ENCODE measurements at places on chromosomes 6 and 20.

- no peak for DNase-seq
Measured at GRCh38 chr20:14644306-14645097, 307.1 kb upstream of the FLRT3 start.

DNA sequence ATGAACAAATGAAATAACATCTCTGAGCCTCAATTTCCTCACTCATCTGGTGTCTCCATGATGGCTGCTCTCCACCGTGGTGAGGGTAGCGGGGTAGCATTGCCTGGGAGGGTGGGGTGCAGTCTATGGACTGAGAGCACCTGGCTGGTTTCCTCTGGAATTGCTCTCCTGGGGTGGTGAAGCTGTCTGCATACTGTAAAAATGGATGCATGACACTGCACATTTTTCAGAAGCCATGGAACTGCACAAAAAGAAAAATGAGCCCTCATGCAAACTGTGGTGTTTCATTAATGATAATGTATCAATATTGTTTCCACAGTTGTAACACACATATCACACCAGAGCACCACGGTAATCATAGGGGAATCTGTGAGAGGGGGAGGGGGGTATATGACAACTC lies 12.1 kb upstream of the ITPR3 start:
- no peak for DNase-seq

GRCh38 chr6:15312500-15312899 lies 66.6 kb downstream of the JARID2 start:
- no peak for DNase-seq

- no peak for DNase-seq
Measured at GRCh38 chr6:106253731-106254130, 71.8 kb downstream of the ATG5 start.

DNA sequence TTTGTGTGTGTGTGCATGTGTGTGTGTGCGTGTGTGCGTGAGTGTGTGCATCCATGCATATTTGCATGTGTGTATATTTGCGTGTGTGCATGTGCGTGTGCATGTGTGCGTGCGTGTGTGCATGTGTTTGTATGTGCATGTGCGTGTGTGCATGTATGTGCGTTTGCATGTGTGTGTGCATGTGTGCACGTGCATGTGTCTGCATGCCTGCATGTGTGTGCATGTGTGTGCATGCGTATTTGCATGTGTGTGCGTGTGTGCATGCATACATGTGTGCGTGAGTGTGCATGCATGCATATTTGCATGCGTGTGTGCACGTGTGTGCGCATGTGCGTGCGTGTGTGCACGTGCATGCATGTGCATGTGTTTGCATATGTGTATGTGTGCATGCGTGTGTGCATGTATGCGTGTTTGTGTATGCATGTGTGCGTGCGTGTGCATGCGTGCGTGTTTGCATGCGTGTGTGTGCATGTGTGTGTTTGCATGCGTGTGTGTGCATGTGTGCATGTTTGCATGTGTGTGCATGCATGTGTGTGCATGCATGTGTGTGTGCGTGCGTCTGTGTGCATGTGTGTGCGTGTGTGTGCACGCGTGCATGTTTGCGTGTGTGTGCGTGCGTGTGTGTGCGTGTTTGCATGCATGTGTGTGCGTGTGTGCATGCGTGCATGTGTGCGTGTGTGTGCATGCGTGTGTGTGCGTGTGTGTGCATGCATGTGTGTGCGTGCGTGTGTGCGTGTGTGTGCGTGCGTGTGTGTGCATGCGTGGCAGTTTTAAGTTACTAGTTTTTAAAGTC lies 57.7 kb upstream of the SMOC2 start:
- DNase-seq, result no peak

DNA sequence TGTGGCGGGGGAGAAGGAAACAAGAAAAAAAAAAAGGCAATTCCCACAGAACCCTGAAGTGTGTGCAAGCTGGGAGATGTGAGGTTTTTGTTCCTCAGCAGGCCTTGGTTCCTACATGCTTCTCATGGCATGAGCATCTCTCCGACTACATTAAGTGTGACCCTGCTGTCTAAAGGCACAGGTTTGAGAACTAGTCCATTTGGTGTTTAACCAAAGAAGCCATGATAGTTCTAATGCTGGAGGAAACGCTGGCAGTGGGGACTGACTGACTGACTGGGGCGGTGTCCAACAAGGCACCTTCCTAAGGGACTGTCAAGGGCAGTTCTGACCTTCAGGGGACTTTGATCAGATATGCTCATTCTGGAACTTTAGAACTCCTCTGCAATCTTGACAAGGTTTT lies 3.8 kb downstream of the TXNDC5 start:
- no peak for DNase-seq

- no peak for DNase-seq
Measured at GRCh38 chr6:110949679-110950285, 8.7 kb upstream of the GTF3C6 start.

DNA sequence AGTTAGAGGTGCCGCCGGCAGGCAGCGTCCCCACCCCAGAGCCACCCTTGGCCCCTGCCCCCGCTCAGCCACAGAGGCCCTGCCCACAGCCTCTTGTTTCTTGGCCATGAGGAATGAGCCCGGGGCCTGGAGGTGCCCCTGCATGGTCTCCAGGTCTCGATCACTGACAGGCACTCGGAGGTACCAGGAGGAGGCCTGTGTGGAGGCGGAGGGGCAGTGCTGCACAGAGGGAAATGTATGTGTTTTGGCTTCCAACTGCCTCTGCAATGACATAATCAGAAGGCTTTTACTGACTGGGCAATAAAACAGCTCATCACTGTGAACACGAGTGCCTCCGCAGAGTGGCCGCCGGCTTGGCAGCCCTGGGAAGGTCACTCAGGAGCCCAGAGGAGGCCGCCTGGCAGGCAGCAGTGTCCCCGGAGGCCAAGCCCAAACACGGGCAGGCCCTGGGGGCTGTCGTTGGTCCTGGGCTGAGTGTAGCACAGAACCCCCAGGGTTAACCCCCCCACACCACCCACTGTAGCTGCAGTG lies 61.1 kb upstream of the GATA5 start:
- DNase-seq, result no peak

DNA sequence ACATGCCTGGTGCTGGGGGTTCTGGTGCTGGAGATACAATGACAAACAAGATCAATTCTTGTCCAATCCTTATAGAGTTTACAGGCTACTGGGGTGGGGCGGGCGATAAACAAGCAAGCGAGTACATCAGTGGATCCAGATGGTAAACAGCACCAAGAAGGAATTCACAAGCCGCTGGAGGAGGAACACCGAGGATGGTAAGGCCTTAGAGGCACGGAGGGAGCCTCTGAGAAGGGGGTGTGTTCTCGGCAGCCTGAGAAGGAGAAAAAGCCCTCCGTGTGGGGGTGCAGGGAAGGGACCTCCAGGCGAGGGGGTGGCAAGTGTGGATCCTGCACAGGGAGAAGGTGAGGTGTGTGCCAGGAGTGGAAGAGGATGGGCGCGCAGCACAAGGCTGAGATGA lies 276.5 kb upstream of the FOXQ1 start:
- no peak for DNase-seq

GRCh38 chr6:116500969-116501433 lies 10.4 kb upstream of the CALHM5 start:
- DNase-seq, result no peak

- DNase-seq, result no peak
Measured at GRCh38 chr6:50718566-50718965, 5.2 kb downstream of the TFAP2D start.

GRCh38 chr6:104617591-104617990 lies 242.1 kb downstream of the HACE1 start:
- DNase-seq, result no peak

GRCh38 chr6:158567152-158567551 lies 7.3 kb downstream of the TMEM181 start:
- no peak for DNase-seq

GRCh38 chr6:70651326-70651905 lies 16.3 kb upstream of the SMAP1 start:
- no peak for DNase-seq

DNA sequence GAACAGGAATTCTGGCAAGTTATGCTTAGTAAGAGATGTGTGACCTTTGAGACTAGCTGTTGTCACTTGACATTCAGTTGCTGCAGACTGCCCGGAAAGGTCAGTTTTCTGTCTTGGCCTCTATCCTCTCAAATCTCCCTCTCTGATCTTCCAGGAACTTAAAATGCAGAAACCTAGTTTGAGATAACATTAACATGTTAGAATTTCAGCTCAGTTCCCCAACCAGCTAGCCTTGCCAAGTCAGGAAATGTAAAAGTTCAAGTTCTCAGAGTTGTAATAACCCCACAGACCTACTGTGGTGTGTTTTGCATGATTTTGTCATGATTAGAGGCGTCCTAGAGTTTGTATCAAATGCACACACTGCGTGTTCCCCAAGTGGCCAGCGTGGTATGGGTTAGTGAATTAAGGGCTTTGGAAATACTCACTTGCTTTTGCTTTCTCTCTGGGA lies 46.6 kb downstream of the DUSP22 start:
- DNase-seq, result no peak

- no peak for DNase-seq
Measured at GRCh38 chr6:57078531-57079207, 11.3 kb upstream of the ZNF451 start.

- no peak for DNase-seq
Measured at GRCh38 chr6:110440026-110440425, 24.7 kb upstream of the DDO start.

- no peak for DNase-seq
Measured at GRCh38 chr6:51626391-51626790, 461.0 kb downstream of the PKHD1 start.

DNA sequence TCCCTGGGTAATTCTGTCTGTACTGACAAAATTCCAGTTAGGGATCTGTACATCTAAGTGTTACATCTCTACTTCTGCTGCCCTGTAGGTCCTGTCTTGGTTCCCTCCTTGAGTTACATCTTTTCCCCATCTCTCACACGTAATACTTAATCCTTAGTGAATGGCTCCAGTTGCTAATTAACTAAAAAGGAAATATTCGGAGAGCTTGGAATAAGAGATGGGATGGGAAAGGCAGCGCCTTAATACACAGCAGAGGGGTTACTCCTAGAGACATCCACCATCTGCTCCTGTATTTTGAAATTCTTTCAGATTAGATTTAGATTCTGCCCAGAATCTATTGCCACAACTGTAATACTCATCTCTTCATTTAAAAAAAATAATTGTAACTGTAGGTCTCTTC lies 384.0 kb downstream of the SAMD5 start:
- no peak for DNase-seq

GRCh38 chr6:167548451-167548850 lies 223.6 kb downstream of the TTLL2 start:
- no peak for DNase-seq

GRCh38 chr6:46674410-46674809 lies 13.3 kb upstream of the TDRD6 start:
- DNase-seq, result no peak

GRCh38 chr6:74871757-74872156 lies 334.1 kb downstream of the COL12A1 start:
- no peak for DNase-seq

- DNase-seq, result no peak
Measured at GRCh38 chr6:40393641-40394040, 193.5 kb downstream of the LRFN2 start.

Measured in activated CD4-positive, alpha-beta T cell treated with anti-CD3 and anti-CD28 coated beads for 1 hour (primary cell).